ENCODE measurements at places on chromosomes 7 and 10. TPM values are rescaled to one million over a fixed set of nuclear protein-coding genes. Genes with fewer than 3 reads are reported as not detected.

GRCh38 chr10:87605628-87606251, 53.9 kb upstream of the PAPSS2 start:
- no peak for DNase-seq

The GJD4 gene
- not detected for total RNA-seq

- no peak for DNase-seq
These were observed 674 bp upstream of the FRA10AC1 start for GRCh38 chr10:93703066-93703465.

DNA sequence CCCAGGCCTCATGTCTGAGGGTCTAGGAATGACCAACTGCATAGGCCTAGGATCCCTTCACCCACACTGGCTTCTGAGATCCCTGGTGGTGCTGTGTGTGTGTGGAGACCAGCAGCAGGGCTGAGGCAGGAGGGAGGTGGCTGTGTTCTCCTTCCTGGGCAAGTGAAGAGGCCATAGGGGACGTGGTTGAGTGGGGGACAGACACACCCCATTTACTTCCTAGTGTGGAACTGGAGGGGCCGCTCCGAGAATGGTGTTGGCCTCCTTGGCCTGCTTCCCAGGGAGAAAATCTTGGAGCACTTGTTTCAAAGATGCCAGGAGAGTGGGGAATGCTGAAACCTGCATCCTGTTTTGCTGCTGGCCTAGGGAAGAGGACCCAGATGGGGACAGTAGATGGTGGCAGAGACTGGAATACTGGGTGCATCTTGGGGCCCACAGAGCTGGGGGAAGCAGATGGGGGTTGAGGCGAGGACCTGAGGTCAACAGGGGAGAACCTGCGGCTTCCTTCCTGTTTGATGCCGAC, 19.1 kb downstream of the UBTD1 start:
- DNase-seq = no peak

- DNase-seq = no peak
These were observed 114.2 kb upstream of the GPR22 start for GRCh38 chr7:107355616-107356015.

All from ovary (tissue), 10 donors.